Fibroblast of the conjunctiva (primary cell): ENCODE measurements at places on chromosomes 11 and 22.

DNA sequence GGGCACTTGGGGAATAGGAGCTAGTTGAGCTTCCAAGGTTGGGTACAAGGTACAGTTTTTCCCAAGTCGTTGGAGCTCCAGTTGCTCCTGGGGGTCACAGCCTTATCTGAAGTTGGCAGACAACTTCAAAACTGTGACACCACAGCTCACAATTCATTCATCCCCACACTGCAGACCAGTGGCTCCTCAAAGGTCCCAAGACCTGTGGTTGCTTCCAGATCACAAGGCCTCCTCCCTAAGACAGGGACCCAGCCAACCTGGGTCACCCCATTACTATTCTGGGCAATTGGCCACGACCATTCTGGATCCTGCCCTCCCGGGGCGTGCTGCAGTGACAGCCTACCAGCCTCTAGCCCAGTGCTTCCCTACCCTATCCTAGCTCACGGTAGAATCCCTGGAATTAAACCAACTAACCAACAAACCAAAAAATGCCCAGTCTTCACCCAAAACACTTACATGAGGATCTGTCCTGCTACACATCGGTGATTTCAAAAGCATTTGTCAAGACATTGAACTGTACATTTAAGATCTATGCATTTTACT is 862 bp upstream of the PDXP start:
- DNase-seq, result no peak

DNA sequence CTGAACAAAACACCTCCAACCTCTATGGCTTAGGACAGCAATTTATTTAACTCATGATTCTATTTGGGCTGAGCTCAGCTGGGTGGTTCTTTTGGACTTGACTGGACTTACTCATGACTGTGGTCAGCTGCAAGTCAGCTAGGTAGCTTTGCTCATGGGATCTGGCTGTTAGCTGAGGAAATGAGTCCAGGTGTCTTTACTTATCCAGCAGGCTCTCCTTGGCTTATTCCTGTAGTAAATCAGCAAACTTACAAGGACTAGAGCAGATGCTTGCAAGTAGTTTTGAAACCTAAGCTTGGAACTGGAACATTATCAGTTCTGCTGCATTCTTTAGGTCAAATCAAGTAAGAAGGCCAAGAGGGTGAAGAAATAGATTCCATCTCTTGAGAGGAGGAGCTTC is 8.0 kb upstream of the HIKESHI start:
- DNase-seq, result no peak

DNA sequence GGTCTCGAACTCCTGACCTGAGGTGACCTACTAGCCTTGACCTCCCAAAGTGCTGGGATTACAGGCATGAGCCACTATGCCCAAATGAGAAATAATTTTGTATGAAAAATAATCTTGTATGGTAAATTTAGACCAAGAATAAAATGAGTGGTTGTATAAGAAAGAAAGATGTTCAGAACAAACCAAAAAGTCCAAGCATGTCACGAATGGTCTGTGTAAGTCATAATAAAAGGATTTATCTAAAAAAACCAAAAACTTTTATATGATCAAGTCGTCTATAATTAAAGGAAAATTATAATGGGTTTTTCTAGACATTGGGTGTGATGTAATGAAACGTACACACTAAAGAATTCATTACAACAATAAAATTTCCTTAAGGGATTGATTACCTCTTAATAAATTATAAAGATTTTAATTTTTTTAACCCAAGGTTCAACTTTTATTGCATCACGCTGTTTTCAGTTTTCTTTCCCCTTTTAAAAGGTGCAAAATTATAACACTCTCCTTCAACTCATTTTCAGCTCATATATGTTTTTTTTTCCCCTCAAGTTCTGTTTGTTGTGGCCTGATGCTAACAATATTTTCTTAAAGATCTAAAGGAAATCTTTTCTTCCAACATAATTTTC is 8.9 kb upstream of the AQP11 start:
- DNase-seq, result no peak

DNA sequence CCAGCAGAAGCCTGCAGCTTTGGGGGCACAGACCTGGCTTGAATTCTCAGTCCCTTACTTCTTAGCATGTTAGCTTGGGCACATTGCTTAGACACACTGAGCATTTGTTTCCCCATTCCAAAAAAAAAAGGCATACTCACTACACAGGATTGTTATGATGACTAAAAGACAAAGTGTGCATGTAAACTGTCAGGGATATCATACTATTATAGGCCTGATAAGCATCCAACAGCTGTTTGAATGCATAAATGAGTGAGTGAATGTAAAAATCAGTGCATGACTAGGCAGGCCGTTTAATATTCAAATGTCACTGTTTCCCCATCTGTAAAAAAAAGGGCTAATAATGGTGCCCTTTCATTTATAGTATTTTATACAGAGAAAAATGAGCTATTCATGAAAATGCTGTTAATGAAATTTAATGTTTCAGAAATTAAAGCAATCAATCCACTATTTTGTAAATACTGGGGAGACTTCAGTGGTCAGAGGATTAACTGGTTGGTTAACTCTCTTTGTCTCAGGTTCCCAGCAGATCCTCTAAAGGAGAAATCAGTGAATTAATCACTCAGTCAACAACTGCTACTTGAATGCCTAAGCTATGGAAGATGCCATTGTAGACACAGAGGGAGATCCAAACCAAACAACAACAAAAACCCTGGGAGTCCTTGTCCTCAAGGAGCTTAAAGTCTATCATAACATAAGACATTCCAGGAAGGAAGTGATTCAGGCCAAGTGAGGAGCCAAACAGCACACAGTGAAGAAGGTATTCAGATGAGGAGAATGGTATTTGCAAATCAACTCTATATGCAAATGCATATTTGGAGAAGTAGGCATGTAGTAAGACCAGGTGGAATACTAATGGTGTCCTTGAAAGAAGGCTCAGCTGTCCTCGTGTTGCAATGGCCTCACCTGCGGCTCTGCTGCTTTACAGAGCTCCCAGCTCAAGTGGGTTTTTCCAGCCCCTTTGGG is 26.8 kb downstream of the BARX2 start:
- no peak for DNase-seq

DNA sequence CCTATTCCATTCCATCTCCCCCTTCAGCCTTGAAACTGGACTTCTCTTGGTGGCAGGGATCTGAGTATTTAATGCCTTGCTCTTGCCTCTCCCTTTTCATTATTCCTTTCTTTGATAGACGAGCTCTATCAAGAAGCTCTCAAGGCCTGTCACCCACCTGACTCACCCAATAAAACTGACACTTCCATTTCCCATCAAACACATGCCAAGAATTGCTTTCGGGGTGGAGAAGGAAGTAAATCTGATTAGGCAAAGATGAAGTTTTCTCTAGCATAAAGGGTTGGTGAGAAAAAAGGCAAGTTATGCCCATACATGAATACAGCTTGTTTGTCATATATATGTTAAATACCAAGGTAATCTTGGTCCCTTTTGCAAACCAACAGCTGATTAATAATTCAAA is 34.9 kb upstream of the MYEOV start:
- no peak for DNase-seq

DNA sequence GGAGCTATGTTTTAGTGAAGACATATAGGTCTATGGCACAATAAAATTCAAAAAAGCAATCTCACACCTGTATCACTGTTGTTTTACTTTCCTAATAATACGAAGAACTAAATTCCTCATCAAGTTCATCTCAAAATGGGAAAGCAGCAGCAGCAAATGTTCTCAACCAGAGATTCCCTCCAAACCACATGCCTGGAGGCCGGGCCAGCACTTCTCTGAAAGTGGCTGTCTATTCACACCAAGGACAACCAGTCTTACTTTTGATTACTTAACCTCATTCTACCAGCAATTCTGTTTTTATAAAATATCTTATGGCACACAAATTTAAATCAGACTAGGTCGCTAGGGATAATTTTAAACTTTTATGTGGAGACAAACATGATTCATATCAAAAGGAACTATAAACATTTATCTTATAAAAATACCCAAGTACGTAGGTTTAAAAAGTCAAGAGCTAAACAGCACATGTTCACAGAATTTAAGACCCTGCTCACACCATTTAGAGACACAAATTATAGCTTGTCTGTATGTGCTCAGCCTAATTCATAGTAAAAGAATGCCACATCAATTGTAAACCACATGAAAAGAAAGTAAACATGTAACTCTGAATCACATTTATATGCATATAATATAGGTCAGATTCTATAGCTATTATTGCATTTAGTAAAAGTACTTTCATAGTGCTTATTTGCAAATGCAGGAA is 46.1 kb downstream of the RRAS2 start:
- no peak for DNase-seq

DNA sequence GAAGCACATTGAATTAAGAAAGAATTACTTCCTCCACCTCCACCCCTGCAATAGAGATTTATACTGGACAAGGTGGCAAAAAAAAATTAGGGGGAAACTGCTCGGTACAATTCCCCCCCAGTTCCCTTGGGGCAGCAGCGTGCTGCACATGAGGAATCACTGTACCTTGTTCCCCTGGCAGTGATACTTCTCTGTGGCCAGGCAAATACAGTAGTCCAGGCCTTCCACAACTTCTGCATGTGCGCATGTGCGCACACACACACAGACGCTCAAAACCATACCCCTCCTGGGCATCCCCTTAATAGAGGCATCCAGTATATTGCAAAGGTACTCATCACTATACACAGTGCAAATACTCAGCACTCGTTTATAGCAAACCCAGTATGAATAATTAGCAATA is 68.9 kb downstream of the ARFGAP2 start:
- no peak for DNase-seq

DNA sequence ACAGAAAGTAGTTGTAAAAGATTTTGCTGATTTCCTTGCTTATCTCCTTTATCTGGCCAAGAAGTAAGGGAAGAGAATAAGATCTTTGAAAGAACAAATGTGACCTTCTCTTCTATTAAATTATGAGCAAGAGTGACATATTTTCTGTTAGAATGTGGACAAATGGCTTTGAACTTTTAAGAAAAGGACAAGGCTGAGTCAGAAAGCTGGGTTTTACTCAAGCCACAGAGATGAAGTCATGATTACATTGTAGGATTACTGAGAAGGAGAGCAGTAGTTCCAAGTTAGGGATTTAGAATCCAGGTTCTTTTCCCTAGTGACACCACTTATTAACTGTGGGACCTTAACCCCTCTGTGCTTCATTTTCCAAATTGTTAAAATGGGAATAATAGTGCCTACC is 13.5 kb downstream of the CCDC90B start:
- no peak for DNase-seq

DNA sequence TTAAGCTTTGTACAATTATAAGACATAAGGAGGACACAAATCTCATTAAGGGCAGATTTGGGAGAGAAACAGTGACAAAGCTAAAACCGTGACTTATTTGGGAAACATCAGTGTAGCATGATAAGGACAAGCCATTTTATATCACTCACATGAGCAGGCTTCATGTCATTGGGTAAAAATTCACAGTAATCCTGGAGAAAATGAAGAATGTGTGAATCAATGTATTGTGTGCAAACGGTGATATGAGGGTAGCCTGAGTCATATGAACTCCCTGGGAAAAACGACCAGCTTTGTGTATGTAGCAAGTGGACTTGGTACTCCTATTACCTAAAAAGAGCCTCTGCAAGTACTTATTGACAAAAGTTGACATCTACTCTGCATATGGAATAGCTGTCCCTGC is 6.0 kb upstream of the TRIM34 start:
- no peak for DNase-seq

DNA sequence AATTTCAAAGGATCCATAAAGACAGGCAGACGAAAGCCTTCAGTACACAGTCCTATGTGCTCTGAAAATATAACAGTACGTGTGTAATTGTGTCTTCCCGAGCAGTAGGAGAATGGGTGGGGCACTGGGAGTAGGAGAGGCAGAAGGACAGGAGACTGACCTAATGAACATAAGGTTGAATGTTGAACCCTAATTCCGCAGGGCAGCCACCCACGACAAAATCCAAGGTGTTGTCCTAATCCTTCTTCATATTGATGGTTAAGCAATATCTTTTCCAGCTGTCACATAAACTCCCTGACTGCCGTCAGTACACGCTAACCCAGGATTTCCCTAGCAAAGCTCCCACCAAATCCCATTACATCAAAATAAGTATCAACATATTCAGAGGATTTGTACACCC is 34.5 kb downstream of the SPATA19 start:
- DNase-seq, result no peak

GRCh38 chr11:117070016-117070415 is 28.2 kb downstream of the SIK3 start:
- no peak for DNase-seq

DNA sequence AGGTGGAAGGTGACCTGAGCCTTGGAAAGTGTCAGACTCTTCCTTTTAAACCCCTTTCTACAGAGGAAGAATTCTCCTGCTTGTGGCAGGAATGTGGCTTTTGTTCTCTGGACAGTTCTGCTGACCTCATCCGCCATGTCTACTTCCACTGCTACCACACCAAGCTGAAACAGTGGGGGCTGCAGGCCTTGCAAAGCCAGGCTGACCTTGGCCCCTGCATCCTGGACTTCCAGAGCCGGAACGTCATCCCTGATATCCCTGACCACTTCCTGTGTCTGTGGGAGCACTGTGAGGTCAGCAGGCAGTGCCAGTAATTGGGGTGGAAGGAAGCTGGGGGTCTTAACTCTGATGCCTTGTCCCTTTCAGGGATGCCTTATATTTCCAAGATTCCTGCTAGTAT is 9.3 kb downstream of the HINFP start:
- DNase-seq, result no peak

GRCh38 chr22:47276450-47276820 is 514.0 kb downstream of the TBC1D22A start:
- no peak for DNase-seq

DNA sequence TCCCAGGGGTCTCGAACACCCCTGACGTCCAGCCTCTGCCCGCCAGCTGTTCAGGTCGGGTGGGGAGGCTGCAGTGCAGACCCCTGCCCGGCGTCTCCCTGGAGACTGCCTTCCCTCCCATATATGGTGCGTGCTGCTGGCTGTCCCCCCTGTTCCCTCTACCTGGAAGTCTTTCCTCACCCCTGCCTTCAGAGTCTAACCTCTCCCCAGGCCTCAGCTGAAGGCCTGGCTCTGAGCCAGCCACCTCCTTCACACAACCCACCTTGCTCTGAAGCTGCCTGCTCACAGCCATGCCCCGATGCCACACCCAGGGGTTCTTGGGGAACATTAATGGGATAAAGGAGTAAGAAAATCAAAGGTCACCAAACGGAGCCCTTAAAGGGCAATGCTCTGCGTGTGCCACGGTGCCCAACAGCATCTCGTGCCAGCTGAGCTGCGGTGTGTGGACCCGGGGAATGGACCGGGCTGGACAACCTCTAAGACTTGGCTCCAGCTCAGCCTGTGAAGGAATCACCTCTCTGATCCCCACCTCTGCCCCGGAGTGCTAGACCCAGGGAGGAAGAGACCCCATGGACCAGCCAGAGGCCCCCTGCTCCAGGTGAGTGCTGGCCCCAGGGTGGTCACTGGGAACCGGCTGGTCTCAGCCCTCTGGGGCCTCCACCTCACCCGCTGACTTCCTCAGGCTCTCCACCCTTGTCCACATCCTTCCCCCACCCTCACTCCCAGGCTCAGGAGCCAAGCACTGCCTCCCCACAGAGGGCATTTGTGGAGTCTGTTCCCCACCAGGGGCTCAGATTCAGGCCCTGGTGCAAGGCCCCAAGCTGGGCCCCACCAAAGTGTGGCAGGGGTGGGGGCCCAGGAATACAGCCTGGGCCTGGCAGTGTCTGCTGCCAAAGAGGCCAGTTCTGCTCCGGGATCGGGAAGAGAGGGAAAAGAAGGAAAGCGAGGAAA is at the start of gene NLRP6:
Gene NLRP6 (plus strand): TSS at position 407 of the 951 bp plus-strand sequence. CDS start 163 bp downstream, at position 570.
- no peak for DNase-seq
